ENCODE measurements at places on chromosomes 5 and 9. TPM values are rescaled to one million over a fixed set of nuclear protein-coding genes. Genes with fewer than 3 reads are reported as not detected.

The PCDHB11 gene
- 0.13 TPM for total RNA-seq

GRCh38 chr5:95007921-95008597, 276.8 kb downstream of the MCTP1 start:
- no peak for DNase-seq

GRCh38 chr5:146034127-146034526, 71.2 kb downstream of the PLAC8L1 start:
- no peak for DNase-seq

- no peak for DNase-seq
These were observed 23.7 kb upstream of the PTGES start for GRCh38 chr9:129776566-129776937.

The IL3 gene
- not detected for total RNA-seq

DNA sequence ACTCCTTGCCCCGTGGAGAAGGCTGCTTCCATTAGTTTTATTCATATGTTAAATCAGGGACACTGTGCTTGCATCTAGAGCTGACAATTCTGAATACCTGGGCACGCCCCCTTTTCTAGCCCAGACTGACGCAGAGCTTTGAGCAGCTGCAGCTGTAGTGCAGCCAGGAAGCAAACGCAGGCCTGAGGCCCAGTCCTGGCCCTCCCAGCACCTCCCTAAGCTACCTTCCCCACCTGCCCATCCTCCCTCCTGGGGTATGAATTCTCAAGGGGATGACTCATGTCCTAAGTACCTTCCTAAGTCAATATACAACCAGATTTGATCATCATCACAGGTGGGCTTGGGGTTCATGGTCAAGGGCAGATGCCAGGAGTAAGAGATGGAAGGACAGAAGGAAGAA, 3.5 kb downstream of the PHF19 start:
- DNase-seq: no peak

The PRRC2B gene
- 31.1 TPM for total RNA-seq

Measured in dermis microvascular lymphatic vessel endothelial cell (primary cell).